ENCODE measurements at places on chromosomes 12 and 14.

DNA sequence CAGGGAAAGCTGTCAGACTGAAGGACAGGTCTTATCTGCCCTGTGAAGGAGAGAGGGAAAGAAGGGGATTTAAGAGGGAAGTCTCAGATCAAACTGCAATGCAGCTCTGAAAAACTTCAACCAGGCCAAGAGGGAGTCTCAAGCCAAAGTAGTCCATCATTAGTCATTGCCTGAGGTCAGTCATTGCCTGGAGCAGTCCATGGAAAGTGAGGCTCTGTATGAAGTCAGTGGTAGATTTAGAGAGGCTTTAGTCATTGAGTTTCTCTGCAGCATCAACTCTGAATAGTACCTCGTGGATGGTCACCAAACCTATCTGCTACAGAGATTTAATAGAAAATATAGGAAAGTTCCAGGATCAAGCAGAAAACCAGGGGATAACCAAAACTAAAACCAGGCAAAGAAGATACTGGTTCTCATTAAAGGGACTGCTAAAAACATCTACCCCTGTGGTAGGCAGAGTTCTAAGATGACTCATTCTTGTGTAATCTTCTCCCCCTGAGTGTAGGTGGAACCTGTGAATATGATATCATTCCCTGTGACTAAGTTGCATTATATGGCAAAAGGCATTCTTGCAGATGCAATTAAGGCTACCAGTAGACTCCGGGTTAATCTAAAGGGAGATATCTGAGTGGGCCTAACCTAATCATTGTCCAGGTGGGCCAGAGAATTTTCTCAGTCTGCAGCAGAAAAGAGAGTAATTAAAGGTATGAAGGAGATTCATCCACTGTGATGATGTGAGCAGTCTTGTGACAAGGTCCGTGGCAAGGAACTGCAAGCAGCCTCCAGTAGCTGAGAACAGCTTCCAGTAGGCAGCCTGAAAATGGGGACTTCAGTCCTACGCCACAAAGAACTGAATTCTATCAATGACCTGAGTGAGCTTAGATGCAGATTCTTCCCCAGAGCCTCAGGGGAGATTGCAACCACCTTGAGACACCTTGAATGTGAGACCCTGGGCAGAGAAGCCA lies 123.1 kb downstream of the GALC start:
- no peak for DNase-seq

GRCh38 chr12:70486588-70486987 lies 120.5 kb downstream of the KCNMB4 start:
- no peak for DNase-seq

- no peak for DNase-seq
These were observed 27.1 kb downstream of the BRMS1L start for GRCh38 chr14:35853225-35853624.

- no peak for DNase-seq
These were observed 107.0 kb downstream of the ARF6 start for GRCh38 chr14:49999826-50000379.

- DNase-seq, result no peak
These were observed 33.0 kb downstream of the SRRM4 start for GRCh38 chr12:119014368-119014767.

DNA sequence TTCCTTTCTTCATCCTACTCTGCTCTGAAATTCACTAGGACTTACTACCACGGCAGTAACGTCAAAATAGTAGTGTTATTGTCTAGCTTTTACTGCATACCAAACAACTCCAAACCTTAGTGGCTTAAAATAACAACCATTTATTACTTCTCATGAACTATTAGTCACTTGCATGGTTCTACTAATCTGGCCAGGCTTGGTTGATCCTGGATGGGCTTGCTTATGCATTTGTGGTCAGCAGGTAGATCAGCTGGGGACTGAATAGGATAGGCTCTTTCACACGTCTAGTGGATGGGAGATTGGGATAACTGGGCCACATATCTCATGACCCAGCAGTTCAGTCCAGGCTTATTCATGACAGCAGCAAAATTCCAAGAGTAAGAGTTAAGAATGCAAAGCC lies 9.4 kb upstream of the SLC35F4 start:
- no peak for DNase-seq

DNA sequence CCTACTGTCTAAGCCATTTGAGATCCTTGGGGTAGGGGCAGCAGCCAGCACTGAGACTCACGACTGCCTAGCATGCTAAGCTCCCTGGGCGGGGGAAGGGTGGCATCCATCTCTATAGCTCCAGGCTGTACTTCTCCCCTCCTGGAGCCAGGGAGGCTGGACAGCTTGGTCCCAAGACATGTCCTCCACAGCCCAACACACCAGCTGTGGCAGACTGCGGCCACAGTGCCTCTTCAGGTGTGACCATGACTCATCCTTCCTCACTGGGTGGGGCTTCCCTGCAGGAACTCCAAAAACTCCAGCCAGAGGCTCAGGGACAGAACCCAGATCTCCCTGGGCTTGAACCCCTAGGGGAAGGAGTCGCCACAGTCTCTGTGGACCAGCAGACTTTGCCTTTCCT lies 193.9 kb downstream of the GPHN start:
- no peak for DNase-seq

- no peak for DNase-seq
These were observed 53.8 kb upstream of the USP44 start for GRCh38 chr12:95605087-95605486.

DNA sequence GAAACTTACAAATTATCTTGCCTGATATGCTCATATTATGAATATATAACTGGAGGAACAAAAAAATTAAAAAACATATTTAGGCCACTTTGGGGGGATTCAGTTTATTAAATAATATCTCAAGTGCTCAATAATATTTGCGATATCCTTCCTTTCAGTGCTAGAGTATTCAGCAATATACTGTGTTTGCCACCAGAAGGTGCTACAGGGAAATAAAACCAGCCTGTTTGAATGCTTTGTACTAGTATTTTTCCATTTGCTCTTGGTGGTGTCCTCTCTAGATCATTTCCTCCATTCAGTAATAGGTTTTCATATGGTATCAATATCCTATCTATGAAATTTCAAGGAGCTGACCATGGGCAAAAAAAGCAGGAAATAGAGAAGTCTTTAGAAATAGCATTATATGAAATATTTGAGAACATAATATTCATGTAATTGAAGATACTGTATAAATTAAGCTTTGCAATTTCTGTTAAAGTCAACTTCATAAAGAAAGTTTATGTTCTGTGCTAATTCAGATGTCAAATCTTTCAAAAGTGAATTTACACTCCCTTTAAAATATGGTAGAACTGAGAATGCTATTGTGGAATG lies 106.2 kb upstream of the NAV3 start:
- DNase-seq, result no peak

DNA sequence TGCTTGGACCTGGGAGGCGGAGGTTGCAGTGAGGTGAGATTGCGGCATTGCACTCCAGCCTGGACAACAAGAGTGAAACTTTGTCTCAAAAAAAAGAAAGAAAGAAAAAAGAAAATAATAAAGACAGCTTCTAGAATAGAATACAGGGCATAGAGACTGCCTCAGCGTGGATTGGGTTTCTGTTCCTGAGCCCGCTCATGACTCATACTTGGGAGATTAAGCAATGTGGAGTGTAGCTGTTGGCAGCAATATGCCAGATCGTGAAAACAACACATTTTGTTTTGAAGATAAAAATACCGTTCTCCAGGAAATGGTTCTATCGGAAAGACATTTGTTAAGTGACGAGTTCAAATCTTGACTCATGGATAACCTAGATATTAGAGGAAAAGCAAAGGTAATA lies 67.2 kb downstream of the GLT1D1 start:
- DNase-seq, result no peak

- DNase-seq, result peak; percentile 13
These were observed 60.6 kb upstream of the TCL1A start for GRCh38 chr14:95774265-95775160.

DNA sequence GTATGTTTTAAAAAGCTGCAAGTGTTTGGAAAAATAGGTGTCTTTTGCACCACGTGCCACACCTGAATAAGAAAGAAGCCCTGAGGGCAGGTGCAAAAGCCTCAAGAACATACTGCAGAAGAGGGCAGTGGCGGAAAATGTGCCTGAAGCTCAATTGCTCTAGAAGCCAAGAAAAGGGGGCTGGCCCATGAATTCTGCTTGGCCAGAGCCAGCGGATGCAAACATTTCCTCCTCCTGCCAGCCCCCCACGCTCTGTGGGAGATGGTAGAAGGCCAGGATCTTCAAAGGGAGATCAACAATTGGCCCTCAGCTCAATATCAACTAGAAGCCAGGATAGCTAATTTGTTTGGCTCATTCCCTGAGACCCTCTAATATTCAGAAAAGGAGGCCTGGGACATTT lies 80.3 kb upstream of the TMEM132D start:
- no peak for DNase-seq

DNA sequence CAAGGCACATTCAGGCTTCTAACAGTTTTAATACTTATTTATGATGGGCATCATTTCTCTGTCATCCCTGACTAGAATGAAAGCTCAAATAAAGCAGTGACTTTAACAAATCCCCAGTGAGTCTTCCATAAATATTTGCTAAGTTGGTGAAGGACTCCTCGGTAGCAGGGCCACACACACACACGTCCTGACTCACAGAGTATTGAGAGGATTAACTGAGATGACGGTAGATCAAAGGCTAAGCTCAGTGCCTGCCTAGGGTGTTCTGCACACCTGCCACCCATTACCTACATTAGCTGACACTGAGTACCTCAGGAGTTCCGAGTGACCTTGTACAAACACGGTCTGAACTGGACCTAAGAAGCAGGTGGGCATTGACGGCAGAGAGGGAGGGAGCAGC lies 197.3 kb upstream of the SFSWAP start:
- DNase-seq, result no peak

DNA sequence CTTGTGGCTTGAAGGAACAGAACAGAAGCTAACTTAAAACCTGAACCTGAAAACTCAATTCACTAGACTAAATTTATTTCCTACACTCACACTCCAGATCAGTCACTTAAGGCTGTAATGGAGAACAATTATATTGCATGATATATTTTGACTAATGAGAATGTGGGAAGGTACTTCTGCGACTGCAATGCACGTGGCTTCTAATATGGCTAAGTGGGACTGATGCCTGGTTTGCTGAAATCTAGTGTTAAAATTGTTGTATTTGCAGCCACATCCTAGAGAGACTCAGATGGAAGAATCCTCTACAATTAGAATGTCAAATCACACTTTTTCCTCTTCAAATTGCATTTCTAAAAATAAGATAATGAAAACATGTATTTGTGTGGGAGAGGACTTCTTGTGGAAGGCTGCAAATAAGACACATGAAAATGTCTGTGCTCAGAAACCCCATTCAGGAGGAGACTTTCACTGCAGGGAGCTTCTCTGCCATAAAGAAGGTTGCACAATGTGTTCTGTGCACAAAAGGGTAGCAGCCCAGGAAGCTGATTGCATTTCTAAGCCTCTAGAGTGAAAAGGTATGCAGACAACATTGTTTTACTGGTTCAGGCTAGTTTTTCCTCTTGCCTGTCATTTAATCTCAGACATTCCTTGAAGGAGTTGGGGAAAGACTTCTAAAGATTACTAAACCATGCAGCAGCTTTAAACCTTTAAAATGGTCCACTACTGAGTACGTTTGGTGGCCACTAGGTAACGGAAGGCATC lies 224.3 kb downstream of the NEDD1 start:
- no peak for DNase-seq

GRCh38 chr14:46661728-46662127 lies 10.1 kb upstream of the RPL10L start:
- DNase-seq, result no peak

DNA sequence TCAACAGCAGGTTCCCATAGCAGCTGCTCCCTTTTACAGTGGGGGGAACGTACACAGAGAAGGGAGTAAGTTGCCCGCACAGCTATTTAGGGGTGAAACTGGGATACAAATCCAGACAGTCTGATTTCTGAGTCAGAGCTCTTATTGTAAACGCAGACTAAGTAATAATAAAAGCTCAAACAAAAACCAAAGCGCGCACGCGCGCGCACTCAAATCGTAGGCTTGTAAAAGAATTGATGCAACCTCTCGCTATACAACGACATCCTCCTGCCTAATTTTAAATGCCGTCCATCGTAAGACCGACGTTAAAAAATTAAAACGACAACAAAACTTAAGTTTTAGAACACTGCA lies 747 bp upstream of the DACT1 start:
- DNase-seq, result peak; percentile 65

DNA sequence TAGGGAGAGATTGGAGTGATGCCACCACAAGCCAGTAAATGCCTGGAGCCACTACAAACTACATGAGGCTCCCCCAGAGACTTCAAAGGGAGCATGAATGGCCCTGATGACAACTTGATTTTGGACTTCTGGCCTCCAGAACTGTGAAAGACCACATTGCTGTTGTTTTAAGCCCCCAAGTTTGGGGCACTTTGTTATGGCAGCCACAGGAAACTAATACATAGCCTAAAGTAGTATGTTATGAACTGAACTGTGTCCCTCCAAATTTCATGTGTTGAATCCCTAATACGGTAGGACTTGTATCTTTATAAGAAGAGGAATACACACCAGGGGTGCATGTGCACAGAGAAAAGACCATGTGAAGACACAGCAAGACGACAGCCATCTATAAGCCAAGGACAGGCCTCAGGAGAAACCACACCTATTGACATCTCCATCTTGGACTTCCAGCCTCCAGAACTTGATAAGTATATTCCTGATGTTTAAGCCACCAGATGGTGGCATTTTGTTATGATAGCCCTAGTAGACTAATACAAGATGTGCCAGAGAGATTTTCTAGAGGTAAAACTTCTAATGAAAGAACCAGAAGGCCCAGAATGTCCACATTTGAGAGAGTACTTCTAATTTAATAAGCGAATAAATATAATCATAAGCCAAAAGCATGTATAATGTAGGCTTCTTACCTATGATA lies 127.1 kb upstream of the BMP4 start:
- no peak for DNase-seq

- DNase-seq, result no peak
These were observed at the start of gene GALNT6 for GRCh38 chr12:51391283-51392123. GALNT6 (minus strand) TSS chr12:51391406; CDS start chr12:51379781, 11,625 bp downstream.

DNA sequence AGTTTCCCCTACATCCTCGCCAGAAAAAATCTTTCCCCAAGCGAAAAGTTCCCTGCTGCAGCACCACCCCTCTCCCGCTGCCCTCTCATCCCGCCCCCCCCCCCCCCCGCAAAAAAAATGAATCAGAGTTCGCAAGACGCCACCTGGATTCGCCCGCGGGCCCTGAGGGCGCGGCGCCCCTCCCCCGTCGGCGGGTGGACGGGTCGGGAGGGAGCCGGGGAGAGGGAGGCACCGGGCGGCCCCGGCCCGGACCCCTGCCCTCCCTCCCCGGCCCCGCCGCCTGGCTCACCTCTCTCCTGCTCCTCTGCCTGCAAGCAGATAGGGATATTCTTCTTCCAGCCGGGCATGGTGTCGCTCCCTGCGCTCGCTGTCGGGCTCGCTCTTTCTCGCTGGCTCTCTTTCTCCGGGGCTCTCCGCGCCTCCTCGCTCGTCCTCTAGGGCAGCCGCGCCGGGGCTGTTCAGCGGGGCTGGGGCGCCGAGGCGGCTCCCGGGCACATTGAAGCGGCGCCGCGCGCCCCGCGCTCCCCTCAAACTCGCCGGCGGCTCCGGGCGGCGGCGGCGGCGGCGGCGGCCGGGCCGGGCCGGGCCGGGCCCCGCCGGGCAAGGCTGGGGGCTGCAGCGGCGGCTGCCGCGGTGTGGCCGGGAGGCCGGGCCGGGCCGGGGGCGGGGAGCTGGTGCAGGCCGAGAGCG lies 200.3 kb upstream of the CAND1 start:
- no peak for DNase-seq

GRCh38 chr14:72742838-72743195 lies 151.1 kb downstream of the DPF3 start:
- no peak for DNase-seq
